ENCODE measurements at places on chromosomes 4 and X.

DNA sequence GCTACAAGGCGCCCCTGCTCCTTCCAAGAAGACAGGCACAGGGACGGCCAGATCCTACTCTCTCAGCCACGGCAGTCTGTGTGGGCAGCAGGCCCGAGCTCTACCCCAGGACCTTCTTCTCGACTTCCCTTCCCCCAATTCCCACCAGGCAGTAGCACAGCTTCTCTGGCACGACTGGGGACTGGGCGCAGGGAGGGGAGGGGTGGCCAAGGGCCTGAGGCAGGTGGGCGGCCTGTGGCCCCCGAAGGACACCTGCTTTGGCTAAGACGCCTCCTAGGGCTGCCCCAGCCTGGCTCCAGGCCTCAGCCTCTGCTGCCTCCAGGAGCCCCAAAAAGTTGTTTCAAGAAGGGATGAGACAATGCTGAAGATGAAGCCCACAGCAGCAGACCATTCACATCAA, 24.2 kb upstream of the IRF2 start:
- DNase-seq, result no peak

DNA sequence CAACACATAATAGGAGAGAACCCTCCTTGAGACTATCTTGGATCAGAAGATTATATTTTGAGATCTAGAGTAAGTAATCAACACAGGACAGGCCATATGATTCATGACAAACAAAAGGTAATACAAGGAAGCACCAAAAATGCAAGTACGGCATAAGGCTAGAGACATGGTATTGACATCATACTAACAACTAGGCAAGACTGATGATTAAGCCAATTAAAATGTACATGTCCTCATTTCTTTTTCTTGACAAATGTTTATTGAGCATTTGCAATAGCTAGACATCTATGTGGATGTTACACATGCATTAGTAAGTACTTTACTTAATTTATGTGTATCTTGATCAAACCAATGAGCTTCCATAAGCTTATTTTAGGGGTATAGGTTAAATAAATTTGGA, 695.7 kb upstream of the GALNTL6 start:
- DNase-seq, result no peak

GRCh38 chrX:42680666-42681065, 97.3 kb downstream of the PPP1R2C start:
- DNase-seq, result no peak

- no peak for DNase-seq
Observed at GRCh38 chr4:3711183-3712111, 54.7 kb upstream of the ADRA2C start.

DNA sequence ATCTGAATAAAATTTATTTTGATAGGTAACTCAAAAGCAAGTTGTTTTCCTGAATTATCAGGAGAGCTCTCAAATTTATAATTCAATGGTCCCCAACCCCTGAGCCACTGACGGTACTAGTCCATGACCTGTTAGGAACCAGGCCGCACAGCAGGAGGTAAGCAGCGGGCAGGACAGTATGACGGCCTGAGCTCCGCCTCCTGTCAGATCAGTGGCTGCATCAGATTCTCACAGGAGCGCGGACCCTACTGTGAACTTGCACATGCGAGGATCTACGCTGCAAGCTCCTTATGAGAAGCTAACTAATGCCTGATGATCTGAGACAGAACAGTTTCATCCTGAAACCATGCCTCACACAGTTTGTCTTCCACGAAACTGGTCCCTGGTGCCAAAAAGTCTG, 37.9 kb upstream of the SEC24B start:
- no peak for DNase-seq

- DNase-seq, result no peak
Observed at GRCh38 chr4:26326791-26327190, 6.0 kb downstream of the RBPJ start.

DNA sequence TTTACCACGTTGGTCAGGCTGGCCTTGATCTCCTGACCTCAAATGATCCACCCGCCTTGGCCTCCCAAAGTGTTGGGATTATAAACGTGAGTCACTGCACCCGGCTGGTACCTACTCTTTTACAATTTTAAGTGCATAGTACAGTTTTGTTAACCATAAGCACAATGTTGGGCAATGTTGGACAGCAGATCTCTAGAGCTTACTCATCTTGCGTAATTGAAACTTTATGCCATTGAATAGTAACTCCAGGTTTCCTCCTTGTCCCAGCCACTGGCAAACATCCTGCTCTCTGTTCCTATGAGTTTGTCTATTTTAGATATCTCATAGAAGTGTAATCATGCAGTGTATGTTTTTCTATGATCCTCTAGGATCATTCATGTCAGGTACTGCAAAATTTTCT, 9.3 kb upstream of the CPE start:
- DNase-seq, result no peak

DNA sequence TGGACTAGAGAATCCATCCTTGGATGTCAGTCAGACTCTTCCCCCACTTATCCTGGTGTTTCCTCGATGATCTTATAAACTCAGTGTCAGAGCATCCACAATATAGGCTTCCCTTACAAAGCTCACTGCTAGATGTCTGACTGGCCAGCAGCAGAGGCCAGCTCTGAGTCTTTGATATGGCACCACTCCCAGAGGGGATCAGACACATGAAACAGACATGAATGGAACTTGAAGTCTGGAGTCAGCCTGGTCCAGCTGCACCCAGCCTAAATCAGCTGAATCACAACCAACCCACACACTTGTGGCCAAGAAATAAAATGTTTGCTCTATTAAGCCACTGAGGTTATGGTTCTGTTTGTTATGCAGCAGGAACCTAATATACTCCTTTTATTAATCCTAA, 129.6 kb upstream of the MED14 start:
- no peak for DNase-seq

DNA sequence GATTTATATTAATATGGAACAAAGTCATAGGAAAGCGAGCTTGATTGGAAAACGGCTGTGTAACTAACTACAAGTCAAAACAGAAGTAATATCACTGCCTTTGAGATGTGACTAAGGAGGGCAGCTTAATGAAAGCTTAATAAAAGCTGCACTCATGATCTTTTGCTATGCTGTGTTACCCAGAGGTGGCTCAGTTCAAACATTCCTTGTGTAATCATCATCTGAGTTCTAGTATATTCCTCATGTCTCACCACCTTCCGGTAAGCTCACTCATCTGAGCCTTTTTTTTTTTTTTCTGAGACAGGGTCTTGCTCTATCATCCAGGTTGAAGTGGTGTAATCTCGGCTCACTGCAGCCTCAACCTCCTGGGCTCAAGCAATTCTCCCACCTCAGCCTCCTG, 5.0 kb downstream of the GRPEL1 start:
- no peak for DNase-seq

DNA sequence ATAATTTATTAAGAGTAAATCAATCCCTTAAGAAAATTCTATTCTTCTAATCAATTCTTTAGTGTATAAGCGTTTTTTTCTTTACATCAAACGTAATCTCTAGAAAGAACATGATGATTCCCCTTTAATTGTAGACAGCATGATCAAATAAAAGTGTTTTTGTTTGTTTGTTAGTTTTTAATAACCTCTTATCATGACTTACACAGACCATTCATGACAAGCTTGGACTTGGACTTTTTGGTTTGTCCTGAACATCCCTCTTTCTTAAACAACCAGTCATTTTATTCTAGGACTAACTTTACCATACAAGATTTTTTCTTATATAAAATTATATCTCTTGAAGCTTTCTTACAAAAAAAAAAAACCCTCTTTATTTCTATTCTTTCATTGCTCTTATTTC, 344.6 kb upstream of the SPOCK3 start:
- DNase-seq, result no peak

GRCh38 chrX:19886883-19887531, 393 bp downstream of the SH3KBP1 start:
- no peak for DNase-seq

GRCh38 chrX:66167431-66167830, 3.4 kb downstream of the HEPH start:
- no peak for DNase-seq

DNA sequence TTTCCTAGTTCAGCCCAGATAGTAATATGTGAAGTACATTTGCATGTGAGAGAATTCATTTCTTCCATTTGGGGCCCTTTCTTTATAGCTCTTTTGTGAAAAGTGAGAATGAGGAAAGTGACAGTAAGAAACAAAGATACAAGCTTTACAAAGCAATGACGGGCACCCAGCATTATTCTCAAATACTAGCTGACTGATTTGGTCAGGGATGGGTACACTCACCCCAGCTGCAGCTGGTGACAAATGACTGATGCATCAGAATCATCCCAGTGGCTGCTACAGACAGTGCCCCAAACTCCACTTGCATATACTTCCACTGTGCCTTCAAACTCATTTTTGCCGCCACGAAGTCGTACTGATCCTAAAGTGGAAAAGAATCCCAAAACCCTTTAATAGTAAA, 14.8 kb downstream of the PRSS12 start:
- DNase-seq, result no peak

DNA sequence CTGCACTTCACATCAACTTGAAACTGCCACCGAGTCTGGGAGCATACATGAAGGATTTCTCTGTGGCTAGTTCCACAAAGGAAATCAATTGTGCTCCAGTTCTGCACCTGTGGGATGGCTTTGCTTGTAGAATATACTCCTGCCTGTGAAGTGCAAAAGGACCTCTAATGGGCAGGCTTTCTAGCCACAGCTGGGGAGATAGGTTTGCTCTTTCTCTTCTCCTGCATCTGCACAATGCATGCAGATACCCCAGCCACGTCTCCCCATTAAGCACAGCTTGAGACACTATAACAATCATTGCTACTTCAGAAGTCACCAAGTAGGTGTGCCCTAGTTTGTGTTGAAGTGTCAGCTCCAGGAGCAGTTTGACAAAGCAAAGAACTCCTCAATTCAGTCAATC, 364.6 kb downstream of the ZIC3 start:
- no peak for DNase-seq

DNA sequence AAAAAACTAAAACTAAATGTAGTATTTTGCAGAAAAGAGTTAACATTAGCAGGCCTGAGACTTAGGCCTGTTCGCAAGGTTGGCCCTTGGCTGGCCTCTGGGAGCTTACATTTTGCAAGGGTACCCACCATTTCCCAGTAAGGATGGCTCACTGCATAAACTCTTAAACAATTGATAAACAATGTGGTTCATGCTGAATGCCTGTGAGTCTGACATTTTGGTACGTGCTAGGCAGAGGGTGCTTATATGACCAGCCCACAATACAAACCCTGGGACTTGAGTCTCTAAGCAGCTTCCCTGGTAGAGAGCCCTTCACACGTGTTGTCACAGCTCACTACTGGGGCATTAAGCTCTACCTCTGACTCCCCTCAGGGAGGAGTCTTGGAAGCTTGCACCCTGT, 7.4 kb downstream of the PRPS2 start:
- DNase-seq, result no peak

- no peak for DNase-seq
Observed at GRCh38 chr4:40956721-40957255, 207.0 kb downstream of the NSUN7 start.

DNA sequence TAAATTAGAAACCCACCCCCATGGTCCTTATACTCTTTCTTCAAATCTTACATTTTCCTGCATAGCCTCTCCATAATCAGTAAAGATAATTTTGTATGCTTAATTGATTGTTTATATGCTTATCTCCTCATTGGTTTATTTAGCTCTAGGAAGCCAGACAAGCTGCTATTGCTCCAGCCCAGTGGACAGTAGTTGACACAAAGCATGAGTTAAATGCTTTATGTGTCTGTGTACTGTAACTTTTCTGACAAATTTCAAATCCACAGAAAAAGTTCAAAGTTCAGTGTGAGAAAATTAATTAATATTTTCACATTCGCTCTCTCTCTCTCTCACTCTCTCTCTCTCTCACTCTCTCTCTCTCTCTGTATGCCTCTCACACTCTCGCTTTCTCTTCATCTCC, 181.7 kb downstream of the GABRB1 start:
- DNase-seq, result no peak

DNA sequence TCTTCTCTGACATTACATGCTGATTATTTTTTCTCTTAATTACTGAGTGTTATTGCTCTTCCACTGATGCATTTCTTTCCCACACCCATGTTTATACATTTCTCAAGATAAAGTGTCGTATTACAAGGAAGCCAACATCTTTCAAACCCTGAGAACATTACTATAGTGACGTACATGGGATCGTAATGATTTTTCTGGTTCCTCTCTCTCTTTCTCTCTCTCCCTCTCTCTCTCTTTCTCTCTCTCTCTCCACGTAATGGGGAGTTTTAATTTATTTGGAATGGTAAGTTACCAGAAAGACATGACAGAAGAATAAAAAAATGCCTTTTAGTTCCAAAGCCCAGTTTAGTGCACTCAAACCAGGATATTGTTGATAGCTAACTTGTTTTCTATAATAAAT, 40.4 kb upstream of the MAPK10 start:
- DNase-seq, result no peak

DNA sequence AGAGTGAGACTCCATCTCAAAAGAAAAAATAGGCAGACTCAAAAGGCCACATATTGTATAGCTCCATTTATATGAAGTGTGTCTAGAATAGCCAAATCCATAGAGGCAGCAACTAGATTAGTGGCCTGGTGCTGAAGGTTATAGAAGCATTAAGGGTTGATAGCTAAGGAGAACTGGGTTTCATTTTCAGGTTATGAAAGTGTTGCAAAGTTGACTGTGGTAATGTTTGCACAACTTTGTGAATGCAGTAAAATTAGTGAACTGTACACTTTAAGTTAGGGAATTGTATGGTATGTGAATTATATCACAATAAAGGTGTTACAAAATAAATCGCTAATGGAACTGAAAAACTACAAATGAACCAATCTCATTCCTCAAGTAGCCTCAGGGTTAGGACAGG, 28.3 kb downstream of the TXLNG start:
- no peak for DNase-seq

GRCh38 chr4:67106861-67107460, 438.3 kb downstream of the CENPC start:
- no peak for DNase-seq

- DNase-seq, result no peak
Observed at GRCh38 chr4:82042042-82042441, 331.7 kb downstream of the HNRNPD start.

DNA sequence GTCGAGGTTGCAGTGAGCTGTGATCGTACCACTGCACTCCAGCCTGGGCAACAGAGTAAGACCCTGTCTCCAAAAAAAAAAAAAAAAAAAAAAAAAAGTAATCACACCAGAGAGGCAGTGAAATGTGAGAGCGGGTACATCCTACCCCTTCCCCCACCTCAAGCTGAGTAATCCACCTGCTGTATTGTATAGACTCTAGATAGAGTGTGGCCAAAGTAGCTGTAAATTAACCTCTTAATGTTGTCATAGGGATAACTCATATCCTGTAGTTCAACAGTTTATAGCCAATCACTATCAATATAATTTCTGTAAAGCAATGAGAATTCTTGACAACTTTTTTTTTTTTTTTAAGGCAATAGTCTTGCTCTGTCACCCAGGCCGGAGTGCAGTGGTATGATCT, 30.8 kb downstream of the TNIP2 start:
- no peak for DNase-seq

Data from brain pericyte (primary cell).